Non-pigmented ciliary epithelial cell (primary cell): ENCODE measurements at places on chromosomes 4 and X.

DNA sequence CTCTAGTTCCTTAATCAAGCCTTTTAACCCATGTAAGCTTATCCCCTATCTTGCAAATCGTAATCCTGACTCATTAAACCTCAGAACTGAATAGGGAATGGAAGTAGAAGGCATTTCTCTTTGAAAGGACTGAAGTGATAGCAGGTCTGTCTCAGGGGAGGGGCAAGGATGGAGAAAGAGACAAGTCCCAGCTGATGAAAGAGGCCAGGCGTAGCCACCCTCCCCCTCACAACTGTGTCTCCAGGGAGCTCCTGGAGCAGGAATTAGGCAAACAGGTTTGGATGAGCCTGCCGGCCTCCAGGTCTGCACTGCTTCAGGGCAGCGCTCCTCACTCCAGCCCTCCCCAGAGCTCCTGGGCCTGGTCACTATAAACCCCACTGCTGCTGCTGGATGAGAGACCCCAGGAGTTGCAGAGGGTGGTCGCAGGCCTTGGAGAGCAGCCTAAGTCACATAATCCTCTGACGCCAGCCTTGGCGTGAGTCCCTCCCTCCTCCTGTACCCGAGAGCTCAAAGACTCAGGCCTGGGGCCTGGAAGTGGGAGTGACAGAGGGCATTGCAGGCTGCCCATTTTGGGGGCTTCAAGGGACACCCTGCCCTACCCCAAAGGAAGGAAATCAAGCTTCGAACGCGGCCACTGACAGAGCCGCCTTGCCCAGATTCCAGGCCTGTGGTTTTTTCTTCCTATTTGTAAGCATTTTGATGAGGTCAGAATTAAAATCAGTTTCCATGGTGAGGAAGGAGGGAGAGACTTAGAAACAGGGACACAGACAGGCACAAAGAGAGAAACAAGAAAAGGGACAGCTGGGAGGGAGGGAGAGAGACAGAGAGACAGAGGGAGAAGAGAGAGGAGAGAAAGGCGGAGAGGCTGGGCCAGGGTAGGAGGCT, 21.2 kb upstream of the MSX1 start:
- DNase-seq = peak; percentile 4

- peak; percentile 41 for DNase-seq
These were observed 73.6 kb upstream of the DHX15 start for GRCh38 chr4:24657768-24658617.

GRCh38 chrX:79413963-79414362, 46.8 kb upstream of the ITM2A start:
- no peak for DNase-seq

GRCh38 chr4:153027866-153028265, 91.7 kb downstream of the FHDC1 start:
- no peak for DNase-seq

DNA sequence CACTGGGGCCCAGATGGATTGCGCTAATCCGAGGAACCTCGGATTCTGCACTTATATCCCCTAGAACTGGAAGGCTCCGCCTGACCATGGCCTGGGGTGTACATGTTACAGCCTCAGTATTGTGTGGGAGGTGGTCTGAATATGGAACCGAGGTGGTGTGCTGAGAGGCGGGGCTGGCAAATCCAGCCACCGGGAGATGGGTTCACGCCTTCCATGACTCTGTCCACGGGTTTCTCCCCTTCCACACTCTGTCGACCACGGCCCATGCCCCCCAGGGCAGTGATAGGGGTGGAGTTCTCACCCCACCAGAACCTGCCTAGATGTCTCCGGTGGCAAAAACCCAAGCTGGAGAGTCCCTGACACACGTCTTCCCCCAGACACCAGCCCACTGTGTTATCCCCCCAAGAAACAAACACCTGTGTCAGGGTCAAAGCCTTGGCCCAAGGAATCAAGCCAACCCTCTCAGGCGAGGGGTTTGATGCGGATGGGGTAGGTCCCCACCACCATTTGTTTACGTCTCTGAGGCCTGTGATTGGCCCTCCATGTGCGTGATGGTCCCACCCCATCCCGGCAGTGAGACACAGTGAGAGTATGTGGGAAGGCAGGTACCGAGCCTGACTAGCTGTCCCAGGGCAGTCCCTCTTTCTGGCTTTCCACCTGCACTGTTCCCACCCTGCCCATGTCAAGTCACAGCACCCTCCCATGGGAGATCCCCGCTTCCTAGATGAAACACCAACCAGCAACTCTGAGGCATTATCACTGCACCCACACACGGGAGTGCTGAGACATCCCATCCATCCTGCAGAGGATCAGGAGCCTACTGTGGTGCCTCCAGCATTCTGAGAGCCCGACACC, 6.6 kb upstream of the LOC101059915 start:
- DNase-seq = no peak

- no peak for DNase-seq
These were observed 88.3 kb upstream of the UNC5C start for GRCh38 chr4:95637043-95637600.

DNA sequence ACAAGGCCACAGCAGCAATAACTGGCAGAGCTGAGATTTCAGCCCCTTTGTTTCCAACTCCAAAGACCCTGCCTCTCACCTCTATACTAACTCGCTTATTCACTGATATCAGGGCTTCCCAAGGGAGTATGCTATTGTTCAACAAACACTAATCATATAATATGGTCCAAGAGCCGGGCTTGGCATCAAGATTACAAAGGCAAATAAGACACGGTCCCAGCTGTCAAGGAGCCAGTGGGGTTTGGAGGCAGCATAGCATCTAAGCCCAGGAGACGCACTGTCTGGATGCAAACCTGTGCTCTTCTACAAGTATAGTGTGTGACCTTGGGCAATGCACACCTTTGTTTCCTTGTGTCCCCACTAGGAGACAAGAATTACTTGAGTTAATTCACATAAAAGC, 28.7 kb downstream of the PAPSS1 start:
- DNase-seq = no peak

- no peak for DNase-seq
These were observed 1.3 kb upstream of the PLS3 start for GRCh38 chrX:115559672-115560071.

- DNase-seq = no peak
These were observed 293.5 kb upstream of the FSTL5 start for GRCh38 chr4:162457071-162457865.

DNA sequence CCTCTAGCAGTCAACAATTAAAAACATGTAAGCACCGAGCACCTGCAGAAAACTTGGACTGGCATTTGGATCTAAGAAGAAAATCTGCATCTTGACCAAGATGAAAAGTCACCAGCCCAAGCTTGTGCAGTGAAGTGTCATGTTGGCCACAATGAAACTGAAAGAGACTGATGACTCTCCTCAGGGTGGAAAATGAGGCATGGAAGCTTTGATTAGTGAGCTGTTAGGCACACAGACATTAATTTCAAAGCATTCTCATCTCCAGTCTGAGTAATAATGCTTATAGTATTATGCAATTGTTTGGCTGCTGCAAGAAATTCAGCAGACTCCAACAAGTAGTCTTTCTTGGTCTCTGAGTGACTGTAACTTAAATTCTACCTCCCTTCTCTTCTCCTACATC, 150.1 kb downstream of the AR start:
- DNase-seq = no peak
